ENCODE measurements at places on chromosomes 2 and 18.

- DNase-seq, result no peak
Measured at GRCh38 chr2:47065343-47065742, 89.8 kb downstream of the STPG4 start.

DNA sequence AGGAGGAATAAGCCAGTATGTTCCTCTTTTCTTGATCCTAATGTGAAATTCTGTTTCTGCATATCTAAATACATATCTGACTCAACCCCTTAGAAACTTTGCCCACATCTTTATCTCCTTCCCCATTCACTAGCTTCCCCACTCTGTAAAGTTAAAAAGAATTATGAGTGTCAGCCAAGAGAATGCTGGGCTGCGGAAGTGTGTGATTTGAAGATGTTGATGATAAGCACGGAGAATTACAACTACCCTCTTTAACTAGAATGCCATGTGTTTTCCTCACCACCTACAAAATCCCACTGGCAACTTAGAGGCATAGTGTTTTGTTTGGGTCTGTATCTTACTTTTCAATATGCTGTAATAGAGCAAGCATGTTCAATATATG is 490.4 kb upstream of the FANCL start:
- DNase-seq, result no peak

DNA sequence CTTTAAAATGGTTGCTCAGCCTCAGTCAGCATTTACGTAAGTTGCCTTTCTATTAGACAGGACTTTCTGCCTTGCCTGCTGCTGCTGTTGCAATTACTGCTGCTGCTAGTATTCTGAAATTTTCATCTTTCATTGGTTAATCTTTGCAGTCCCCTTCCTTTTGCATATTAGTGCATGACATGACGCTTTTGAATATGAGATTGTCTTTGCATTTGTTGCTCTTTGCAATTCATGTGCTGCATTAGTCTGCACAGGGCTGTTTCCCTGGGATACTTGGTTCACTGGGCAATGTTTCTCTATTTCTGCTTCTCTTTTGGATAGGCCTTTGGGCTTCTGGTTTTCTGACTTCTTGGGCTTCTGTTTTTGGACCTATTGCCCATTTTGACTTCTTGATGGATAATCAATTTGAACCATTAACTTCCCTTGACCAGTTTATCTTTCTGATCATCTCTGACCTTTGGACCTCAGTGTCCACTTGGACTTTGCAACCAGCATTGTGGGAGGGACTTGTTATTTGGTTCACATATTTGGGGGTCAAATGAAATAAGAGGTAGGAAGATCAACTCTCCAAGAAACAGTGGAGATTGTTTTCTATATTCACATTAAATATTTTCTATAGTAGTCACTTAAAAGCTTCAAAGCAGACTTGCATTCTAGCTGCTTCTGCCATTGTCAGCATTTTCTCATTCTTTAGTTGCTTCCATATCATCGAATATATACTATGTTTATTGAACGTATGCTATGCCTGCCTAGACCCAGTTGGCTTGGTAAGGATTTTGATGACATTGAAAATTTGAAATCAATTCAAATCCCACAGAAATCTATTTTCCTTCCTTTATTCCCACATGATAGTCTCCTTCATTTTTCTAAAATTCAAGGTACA is 12.5 kb upstream of the BUB1 start:
- DNase-seq, result no peak

- DNase-seq, result peak; percentile 92
Measured at GRCh38 chr18:8952769-8953760, 149.4 kb upstream of the NDUFV2 start.

- no peak for DNase-seq
Measured at GRCh38 chr2:231769170-231770136, 11.6 kb downstream of the PDE6D start.

- no peak for DNase-seq
Measured at GRCh38 chr2:179536185-179536584, 271.6 kb upstream of the SESTD1 start.

- DNase-seq, result no peak
Measured at GRCh38 chr2:140275427-140275826, 1495.2 kb upstream of the NXPH2 start.

DNA sequence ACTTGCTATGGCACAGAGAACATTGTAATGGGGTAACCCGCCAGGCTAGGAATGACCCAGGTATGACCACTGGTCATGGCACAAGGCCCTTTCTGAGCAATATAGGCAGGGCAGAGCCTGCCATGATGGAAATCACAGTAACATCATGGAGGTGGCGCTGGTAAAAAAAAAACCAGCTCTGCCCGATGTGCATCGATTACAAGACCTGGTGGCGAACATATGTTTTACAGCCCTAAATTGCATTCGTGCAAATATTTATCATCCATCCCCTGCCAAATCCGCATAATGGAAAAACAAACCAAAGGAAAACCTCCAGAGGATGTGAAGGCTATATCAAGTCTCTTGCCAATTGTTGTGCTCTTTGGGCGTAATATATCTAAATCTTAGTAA is 60.6 kb downstream of the SEMA4F start:
- DNase-seq, result peak; percentile 26

GRCh38 chr2:28313220-28313784 is 79.4 kb upstream of the FOSL2 start:
- DNase-seq, result no peak

DNA sequence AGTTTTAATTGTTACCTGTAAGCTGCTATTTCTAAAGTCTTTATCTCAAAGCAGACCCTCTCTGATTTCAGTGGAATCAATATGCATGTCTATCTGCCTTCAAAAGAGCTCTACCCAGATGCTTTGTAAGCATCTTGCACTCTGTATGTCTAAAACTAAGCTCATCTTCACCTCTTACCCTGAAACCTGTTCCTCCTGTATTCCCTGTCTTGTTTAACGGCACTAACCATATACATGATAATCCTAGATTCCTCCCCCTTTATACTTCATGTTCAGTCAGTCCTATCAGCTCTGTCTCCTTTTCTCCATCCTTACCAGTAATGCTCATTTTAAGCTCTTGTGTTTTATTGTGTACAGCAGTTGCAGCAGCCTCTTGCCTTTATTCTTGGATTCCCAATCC is 12.8 kb downstream of the ZC3H15 start:
- DNase-seq, result no peak

- DNase-seq, result no peak
Measured at GRCh38 chr18:52451851-52452250, 111.9 kb downstream of the DCC start.

DNA sequence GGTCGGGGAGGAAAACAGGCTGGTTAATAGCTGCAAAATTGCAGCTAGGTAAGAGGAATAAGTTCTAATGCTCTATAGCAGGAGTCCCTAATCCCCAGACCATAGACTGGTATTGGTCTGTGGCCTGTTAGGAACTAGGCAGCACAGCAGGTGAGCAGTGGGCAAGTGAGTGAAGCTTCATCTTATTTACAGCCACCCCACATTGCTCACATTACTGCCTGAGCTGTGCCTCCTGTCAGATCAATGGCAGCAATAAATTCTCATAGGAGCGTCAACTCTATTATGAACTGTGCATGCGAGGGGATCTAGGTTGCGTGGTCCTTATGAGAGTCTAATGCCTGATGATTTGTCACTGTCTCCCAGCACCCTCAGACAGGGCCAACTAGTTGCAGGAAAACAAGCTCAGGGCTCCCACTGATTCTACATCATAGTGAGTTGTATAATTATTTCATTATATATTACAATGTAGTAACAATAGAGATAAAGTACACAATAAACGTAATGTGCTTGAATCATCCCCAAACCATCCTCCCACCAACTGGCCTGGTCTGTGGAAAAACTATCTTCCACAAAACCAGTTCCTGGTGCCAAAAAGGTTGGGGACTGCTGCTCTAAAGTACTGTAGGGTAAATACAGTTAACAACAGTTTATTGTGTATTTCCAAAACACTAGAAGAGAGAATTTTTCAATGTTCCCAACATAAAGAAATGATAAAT is 91.7 kb upstream of the TFCP2L1 start:
- no peak for DNase-seq

DNA sequence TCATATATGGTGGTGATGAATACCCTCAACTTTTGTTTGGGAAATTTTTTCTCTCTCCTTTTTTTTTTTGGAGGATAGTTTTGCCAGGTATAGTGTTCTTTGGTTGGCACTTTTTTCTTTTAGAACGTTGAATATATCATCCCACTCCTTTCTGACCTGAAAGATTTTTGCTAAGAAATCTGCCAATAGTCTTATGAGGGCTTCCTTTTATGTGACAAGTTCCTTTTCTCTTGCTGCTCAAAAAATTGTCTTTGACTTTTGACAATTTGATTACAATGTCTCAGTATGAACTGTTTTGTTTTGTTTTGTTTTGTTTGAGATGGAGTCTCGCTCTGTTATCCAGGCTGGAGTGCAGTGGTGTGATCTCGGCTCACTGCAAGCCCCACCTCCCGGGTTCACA is 21.5 kb downstream of the GNAL start:
- DNase-seq, result no peak

DNA sequence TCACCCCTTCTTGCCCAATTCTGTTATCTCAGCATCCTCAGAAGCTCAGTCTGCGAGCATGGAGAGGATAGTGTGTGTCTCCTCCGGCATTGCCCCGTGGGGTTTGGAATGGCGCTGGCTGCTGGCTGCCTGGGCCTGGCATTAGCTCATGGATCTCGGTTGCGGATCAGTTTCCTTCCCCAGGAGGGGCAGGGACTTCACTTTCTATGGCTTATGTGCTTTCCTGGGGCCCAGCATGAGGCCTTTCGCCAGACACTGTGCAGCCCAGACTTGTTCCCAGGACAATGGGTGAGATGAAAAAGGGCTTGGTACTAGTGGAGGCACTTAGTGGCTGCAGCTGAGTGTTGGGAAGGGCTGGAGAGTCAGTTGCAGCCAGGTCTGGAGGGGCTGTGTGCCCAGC is 143.3 kb downstream of the GLI2 start:
- no peak for DNase-seq

GRCh38 chr2:70733646-70734180 is 34.3 kb downstream of the ADD2 start:
- DNase-seq, result no peak

GRCh38 chr18:2636126-2636631 is 19.3 kb upstream of the SMCHD1 start:
- DNase-seq, result no peak

- DNase-seq, result no peak
Measured at GRCh38 chr2:43011158-43011491, 215.3 kb downstream of the ZFP36L2 start.

DNA sequence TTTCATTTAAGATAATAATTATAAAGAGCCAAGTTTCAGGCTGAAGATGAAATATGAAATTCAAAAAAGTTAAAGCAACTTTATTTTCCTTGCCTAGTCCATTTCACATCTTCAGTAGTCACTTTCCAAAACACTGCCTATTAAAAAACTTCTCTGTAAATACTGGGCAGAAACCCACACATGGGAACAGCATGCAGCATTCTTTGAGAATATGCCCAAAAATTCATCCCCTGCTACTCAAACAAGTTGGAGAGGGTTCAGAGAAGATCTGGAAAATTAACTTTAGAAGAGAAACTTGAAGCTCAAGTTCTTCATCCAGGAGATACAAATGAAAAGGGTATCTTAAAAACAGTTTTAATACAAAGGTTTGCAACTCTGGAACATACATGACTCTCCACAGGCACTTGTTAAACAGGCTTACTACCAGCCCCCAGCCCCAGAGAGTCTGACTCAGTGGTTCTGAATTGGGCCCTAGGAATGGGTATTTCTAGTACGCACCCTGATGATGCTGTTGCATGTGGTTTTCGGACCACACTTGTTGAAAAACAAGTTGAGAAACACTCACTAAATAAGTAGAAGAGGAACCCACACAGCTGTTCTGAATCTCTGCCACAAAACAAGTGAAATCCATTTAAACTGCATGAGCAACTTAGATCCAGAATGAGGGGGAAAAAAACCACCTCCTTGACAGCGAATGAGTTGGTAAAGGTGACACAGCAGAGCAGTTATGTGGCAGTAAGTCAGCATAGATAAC is 329.1 kb downstream of the SATB2 start:
- DNase-seq, result peak; percentile 40

DNA sequence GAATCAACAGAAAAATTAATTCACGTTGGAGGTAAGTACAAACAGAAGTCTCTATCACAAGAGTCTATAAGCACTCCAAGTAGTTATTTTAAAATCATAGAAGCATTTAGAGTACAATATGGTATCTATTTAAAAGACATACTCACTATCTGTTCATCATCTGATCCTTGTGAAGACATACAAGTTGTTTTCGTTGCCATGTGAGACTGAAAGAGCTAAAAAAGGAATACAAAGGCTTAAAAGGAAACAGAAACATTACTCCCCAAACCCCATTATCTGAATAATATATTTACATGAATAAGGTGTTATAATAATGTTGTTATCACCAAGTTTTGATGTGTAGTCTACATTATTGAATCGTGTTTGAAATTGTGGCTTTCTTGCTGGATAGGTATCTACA is 20.9 kb downstream of the SEPTIN10 start:
- DNase-seq, result no peak

DNA sequence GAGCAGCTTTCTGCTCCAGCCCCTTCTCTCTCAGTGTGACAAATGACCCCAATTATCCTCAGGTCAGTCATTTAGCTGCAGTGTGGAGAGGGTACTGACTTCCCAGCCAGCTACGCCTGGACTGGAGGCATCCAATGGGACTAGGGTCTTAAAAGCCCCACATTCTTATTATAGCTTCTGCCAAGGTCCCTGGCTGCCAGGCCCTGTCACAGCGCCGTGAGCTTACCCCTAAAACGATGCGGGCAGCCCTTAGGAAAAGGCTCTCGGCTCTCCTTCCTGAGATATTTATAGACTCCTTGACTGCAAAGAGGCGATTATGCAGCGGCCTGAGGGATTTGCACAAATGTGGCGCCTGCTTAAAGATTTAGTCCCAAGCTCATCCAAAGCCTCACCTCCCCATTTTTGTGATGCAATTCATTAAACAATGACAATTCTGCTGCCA is 69.2 kb upstream of the EDAR start:
- no peak for DNase-seq

DNA sequence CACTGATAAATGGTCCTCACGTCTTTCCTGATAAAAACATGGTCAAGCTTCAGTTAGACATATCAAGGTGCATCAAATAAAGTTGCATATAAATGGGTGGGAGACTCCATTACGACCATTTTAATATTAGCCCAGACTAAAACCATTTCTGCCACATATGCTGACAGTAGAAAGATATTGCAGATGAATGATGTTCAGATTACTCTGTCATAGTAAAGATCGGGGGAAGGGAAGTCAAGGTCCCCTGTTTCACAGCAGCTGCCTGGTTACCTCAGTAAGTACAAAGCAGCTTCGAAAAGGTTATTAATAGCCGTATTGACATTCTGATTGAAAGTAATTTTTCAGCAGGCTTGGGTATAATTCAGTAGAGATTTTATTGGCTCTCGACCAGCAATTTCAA is 927.7 kb upstream of the CDH2 start:
- no peak for DNase-seq

DNA sequence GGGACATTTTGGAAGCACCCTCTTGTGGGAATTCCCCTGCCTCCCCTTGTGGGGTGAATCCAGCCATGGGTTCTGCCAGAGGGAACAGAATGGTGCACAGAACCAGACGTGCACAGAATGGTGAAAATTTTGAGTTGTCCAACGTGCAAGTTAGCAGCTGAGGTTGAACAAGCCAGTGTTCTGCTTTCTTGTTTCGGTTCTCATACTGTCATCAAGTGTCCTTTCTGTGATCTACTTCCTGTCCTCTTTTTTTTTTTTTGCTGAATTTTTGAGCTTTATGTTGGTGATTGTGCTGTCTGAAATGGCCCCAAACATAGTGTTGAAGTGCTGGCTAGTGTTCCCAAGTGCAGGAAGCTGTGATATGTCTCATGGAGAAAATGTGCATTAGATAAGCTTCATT is 21.5 kb upstream of the REEP1 start:
- no peak for DNase-seq

Measured in AG20443 (cell line).